ENCODE measurements at places on chromosomes 11 and 22. TPM values are rescaled to one million over a fixed set of nuclear protein-coding genes. Genes with fewer than 3 reads are reported as not detected.

The RFPL2 gene
- total RNA-seq = 0.41 TPM

The UPK3A gene
- total RNA-seq = not detected

The CDHR5 gene
- not detected for total RNA-seq

The NELL1 gene
- not detected for total RNA-seq

The GGT1 gene
- total RNA-seq = 51.2 TPM

DNA sequence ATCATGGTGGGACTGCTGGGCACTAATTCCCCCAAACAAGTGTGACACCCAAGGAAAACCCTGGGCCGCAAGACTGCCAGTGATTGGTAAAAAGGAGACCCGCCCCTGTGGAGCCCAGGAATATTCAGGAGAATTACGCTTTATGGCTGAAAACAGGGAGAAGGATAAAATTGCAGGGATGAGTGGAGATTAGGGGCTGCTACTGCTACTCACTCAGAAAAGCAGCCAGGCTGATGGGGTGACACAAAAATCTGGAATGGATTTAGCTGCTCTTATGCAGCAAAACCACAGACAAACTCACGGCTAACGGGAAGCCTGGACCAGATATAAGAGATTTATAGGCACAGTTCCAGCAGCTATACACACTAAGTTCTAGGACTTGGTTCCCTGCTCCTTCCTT, 4.4 kb upstream of the FBXO3 start:
- no peak overlapping the region for H3K27ac ChIP-seq
- H3K27me3 ChIP-seq = peaks cover 60% of the 10 kb centered on the region
- H3K36me3 ChIP-seq = no peaks in the 10 kb centered on the region
- H3K4me1 ChIP-seq = peaks cover 11% of the 10 kb centered on the region

DNA sequence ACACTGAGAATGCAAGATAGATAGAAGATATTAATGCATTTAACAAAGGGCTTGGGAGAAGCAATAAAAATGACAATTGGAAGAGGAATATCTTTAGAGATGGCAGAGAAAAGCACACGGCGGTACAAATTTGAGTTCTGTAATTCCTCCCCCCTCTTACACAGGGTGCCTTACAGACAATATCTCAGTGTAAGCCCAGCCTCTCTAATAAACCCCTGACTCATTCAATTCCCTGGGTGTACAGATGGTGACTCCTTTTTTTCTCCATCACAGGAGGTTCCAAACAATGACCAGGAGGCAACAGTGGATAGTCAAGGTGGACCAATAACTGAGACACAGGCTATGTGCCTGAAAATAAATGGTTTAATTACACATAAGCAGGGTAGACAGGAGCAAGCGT, 598.6 kb downstream of the OPCML start:
- H3K4me1 ChIP-seq = no peaks in the 10 kb centered on the region
- H3K36me3 ChIP-seq = no peaks in the 10 kb centered on the region
- DNase-seq = no peak
- no peaks in the 10 kb centered on the region for H3K27me3 ChIP-seq
- no peak overlapping the region for H3K4me3 ChIP-seq
- H3K27ac ChIP-seq = no peak overlapping the region

DNA sequence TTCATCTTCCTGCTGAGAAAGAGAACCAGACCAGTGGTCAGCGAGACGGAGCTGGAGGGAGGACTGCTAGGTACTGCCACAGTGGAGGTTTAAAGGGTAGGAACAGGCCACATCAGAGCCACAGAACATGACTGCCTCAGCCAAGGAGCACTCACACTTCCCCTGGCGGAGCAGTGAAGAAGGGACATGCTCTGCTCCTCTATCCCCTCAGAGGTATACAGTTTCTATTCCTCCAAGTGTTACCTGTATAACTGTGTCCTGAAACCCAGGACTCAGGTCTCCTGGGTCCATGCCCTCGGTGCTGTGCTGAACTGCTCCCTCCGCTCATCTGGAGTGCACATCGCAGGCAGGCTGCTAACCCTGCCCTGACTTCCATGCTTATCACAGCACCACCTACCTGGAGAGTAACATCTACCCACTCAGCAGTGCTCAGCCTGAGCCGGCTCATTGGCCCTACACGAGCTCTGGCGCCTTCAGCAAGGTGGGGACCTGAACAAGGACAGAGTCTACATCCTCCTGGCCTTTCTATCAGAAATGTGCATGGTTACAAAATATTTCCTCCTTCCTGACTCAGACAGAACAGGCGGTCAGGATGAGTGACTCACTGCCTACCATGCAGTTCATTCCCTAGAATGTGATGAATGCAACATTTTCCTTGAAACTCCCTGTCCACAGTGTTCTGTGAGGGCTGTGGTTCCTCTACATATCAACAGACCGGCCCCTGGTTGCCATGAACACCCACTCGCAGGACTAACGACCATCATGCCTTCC, 52.9 kb downstream of the C11orf58 start:
- H3K27me3 ChIP-seq = peaks cover 2% of the 10 kb centered on the region
- no peaks in the 10 kb centered on the region for H3K36me3 ChIP-seq
- H3K4me1 ChIP-seq = peaks cover 8% of the 10 kb centered on the region
- no peak for DNase-seq

GRCh38 chr11:129710423-129710822, 105.2 kb upstream of the TMEM45B start:
- H3K4me3 ChIP-seq = no peak overlapping the region
- no peak for DNase-seq
- H3K27ac ChIP-seq = no peak overlapping the region
- H3K4me1 ChIP-seq = no peaks in the 10 kb centered on the region
- peaks cover 10% of the 10 kb centered on the region for H3K27me3 ChIP-seq

DNA sequence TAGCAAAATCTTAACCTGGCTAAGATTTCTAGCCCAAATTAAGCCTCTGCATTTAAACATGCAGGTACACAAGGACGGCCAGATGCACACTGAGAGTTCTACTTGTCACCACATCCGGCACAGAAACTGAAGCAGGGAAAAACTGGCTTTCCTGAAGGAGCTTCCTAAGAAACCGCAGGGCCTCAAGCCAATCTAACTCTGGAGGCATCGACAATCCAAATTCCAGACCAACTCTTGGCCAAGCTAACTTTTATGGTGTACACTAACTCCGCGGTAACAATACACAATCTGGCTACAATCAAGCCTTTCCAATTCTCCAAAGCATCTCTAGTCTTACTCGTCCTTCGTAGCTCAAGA, 1.2 kb downstream of the MSANTD2 start:
- peak; percentile 46 for DNase-seq
- peaks cover 28% of the 10 kb centered on the region for H3K4me1 ChIP-seq
- H3K36me3 ChIP-seq = no peaks in the 10 kb centered on the region
- peaks cover 2% of the 10 kb centered on the region for H3K27me3 ChIP-seq
- H3K27ac ChIP-seq = peak overlapping the region; percentile 90

DNA sequence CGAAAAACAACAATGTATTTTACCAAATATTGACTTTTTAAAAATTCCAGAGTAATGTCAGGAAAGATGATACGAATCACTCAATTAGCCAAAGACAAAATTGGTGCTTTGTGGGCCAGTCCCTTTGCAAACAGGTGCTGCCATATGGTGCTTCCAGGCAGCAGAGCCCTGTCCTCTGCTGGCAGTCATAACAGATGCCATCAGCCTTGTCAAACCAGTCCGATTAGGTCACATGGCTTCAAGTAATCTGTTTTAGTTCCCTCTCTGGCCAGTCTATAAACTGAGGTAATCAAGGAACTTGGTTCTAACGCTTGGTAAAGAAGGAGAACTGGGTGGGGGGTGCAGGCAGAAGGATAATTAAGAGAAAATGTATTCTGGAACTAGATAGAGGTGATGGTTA, 49.1 kb upstream of the CAPRIN1 start:
- H3K27me3 ChIP-seq = peaks cover 77% of the 10 kb centered on the region
- H3K36me3 ChIP-seq = no peaks in the 10 kb centered on the region
- no peak overlapping the region for H3K27ac ChIP-seq
- no peak for DNase-seq

DNA sequence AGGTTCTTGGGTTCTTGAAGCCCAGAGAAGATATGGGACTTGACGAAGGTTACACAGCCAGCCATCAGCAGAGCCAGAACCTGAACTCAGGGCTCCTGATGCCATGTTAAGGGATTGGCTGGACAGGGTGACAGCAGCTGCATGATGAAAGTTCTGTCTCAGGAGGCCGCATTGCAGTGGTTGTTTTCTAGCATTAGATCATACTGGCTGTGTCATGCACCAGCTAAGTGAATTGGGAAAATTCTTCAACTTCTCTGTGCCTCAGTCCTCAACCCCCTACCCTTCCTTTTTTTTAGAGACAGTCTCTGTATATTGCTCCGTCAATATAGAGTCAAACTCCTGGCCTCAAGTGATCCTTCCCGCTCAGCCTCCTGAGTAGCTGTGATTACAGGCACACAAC, 5.4 kb upstream of the LTBP3 start:
- no peak overlapping the region for H3K4me3 ChIP-seq
- H3K36me3 ChIP-seq = peaks cover 4% of the 10 kb centered on the region
- H3K27me3 ChIP-seq = no peaks in the 10 kb centered on the region
- H3K27ac ChIP-seq = no peak overlapping the region
- peaks cover 47% of the 10 kb centered on the region for H3K4me1 ChIP-seq

DNA sequence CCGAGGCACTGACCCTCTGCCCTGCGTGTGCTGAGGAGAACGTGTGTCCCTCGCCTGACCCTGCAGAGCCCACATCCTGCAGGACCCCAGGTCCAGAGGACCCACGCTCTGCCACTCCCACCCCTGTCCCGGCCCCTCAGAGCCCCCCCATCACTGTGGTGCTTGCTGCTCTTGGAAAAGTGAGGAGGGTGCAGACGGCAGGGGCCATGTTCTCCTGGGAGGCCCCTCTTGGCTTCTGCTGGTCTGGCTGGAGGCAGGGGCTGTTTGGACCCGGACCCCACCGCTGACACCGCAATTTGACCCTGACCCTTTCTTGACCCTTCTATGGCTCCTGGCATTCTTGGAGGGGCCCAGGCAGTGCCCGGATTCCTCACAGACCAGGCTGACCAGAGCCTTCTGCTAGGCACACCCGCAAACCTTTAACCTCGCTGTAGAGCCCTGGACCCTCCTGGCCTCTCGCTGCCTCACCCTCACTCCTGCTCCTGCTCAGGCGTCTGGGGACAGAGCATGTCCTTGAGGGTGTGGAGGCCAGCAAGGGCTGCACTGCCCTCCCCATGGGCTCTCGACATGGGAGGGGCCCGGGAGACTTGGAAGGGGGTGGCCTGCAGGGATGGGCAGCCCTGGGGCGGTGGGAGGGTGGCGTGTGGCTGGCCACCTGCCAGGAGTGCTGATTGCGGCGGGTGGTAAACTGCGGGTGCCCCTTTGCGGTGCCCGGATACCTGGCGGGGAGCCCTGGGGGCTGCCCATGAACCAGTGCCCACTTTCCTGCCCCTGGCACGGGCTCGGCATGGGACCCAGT, 37.0 kb upstream of the MUC5AC start:
- peaks cover 2% of the 10 kb centered on the region for H3K36me3 ChIP-seq
- H3K4me3 ChIP-seq = no peak overlapping the region
- no peaks in the 10 kb centered on the region for H3K4me1 ChIP-seq
- DNase-seq = no peak

- H3K36me3 ChIP-seq = no peaks in the 10 kb centered on the region
- H3K4me1 ChIP-seq = no peaks in the 10 kb centered on the region
- no peak overlapping the region for H3K4me3 ChIP-seq
- no peak overlapping the region for H3K27ac ChIP-seq
- DNase-seq = no peak
These were observed 35.8 kb downstream of the OR4C6 start for GRCh38 chr11:55697817-55698216.

- H3K27me3 ChIP-seq = no peaks in the 10 kb centered on the region
- no peaks in the 10 kb centered on the region for H3K36me3 ChIP-seq
- DNase-seq = no peak
- peaks cover 8% of the 10 kb centered on the region for H3K4me1 ChIP-seq
- no peak overlapping the region for H3K27ac ChIP-seq
These were observed 125.5 kb downstream of the SIK3 start for GRCh38 chr11:116972691-116973090.

- H3K27ac ChIP-seq = no peak overlapping the region
- H3K4me3 ChIP-seq = no peak overlapping the region
- H3K27me3 ChIP-seq = peaks cover 31% of the 10 kb centered on the region
- H3K4me1 ChIP-seq = no peaks in the 10 kb centered on the region
- no peak for DNase-seq
These were observed 6.3 kb downstream of the OR10A4 start for GRCh38 chr11:6882751-6883150.

- peaks cover 17% of the 10 kb centered on the region for H3K4me1 ChIP-seq
- peaks cover 3% of the 10 kb centered on the region for H3K36me3 ChIP-seq
- no peak for DNase-seq
- no peak overlapping the region for H3K4me3 ChIP-seq
- peaks cover 11% of the 10 kb centered on the region for H3K27me3 ChIP-seq
These were observed 30.7 kb upstream of the TOLLIP start for GRCh38 chr11:1340111-1340510.

DNA sequence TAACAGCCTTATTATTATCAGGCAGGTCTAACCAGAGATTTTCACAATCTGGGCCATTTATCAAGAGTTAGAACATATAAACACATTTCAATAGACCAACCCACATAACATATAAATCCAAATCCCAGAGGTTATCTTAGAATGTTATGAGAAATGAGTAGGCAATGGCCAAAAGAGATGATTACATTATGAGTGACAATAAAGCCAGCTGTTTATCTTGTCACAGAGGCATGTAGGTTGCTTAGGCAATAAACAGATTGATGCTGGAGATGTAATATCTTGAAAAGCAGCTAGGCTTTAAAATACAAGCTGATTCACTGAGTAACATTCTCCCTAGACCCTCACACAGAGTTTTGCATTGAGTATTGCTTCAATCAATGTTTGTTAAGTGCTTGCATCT, 148.5 kb upstream of the SESN3 start:
- H3K4me1 ChIP-seq = no peaks in the 10 kb centered on the region
- H3K36me3 ChIP-seq = no peaks in the 10 kb centered on the region
- no peak overlapping the region for H3K4me3 ChIP-seq
- no peak for DNase-seq

Data from activated CD8-positive, alpha-beta memory T cell treated with anti-CD3 and anti-CD28 coated beads, Interleukin-2, amount 10 ng/mL, durations not matched to agents 7 days and 5 days (primary cell).